ENCODE measurements at places on chromosomes 6 and 20.
A peak's percentile ranks its signal among the peaks of the same experiment; 100 is the strongest.

GRCh38 chr6:3471711-3472110, 14.9 kb upstream of the SLC22A23 start:
- no peak for DNase-seq

- no peak for DNase-seq
Observed at GRCh38 chr6:161008245-161008644, 16.7 kb downstream of the MAP3K4 start.

DNA sequence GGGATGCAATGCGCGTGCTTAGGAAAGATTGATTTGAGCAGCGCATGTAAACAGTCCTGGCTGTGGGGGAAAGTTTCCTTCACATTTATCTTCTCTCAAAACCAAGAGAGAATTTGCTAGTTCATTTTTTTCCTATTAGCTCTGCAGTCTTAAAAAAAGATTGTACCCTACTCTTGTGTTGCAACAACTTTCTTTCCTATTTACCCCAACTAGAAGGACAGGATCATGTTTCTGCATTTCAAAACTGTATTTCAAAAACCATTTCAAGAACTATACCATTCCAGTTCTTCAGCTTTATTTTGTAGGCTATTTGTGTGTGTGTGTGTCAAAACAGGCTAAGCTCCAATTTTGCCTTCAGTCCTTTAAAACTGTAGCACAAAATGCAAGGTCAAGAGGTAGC, 473.1 kb downstream of the KIF16B start:
- DNase-seq: no peak

- DNase-seq: no peak
Observed at GRCh38 chr6:38789256-38789655, 74.1 kb downstream of the DNAH8 start.

GRCh38 chr20:62971950-62972844, 19.7 kb downstream of the SLC17A9 start:
- peak; percentile 67 for DNase-seq

- no peak for DNase-seq
Observed at GRCh38 chr20:41408986-41409385, 42.4 kb upstream of the EMILIN3 start.

GRCh38 chr6:138572885-138573284, 73.6 kb upstream of the NHSL1 start:
- no peak for DNase-seq

DNA sequence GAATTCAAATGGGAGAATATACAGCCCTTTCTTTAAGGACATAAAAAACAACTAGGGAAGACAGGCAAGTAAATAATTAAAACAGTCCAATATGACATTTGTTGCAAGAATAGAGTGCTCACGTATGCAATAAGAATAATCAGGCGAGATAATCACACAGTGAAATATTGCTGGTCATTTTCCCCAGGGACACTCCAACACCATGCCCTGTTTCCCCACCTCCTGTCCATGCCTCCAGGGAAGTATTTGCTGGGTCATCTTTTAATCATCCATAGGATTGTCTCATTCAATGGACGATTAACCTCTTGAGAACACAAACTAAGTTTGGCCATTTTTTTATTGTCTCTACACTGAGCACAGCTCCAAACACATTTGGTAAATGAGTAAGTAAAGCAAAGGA, 472.9 kb downstream of the C6orf118 start:
- DNase-seq: no peak

DNA sequence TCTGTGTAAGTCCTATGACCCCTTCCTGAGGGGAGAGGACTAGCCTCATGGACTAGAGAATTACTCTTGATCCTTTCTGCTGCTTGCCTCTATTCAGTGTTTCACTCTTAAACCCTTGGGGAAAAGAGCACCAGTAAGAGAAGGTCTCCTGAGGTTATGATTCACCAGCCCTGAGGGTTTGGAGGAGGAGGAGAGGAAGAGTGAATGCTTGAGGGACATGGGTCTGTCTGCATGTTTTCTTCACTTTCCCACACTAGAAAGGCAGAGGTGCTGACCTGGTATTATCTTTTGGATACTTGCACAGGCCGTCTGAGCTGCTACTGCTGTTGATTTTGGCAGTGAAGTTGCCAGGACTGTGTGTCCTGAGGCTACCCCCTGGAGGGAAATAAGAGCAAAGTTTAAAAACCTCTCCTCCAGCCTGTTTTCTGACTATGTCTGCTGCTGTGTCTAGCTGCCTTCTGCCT, 78.3 kb downstream of the CD109 start:
- no peak for DNase-seq

DNA sequence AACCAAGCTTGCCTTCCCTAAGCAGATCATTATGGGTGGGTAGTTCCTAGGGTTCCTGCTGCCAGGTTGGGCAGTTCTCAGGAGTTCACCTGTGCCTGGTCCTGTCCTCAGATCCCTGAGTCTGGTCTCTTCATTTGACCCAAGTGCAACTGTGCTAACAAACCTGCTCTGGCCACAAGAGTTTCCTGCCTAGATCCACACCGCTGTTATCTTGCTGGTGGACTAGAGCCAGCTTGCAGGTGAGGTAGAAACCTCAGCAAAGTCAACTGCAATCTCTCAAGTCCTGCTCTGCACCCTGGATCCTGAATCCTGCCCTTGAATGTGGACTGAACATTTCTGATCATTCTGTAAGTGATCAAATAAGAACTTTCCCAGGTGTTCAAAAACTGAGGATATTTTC, 191.8 kb upstream of the LRFN2 start:
- DNase-seq: no peak

DNA sequence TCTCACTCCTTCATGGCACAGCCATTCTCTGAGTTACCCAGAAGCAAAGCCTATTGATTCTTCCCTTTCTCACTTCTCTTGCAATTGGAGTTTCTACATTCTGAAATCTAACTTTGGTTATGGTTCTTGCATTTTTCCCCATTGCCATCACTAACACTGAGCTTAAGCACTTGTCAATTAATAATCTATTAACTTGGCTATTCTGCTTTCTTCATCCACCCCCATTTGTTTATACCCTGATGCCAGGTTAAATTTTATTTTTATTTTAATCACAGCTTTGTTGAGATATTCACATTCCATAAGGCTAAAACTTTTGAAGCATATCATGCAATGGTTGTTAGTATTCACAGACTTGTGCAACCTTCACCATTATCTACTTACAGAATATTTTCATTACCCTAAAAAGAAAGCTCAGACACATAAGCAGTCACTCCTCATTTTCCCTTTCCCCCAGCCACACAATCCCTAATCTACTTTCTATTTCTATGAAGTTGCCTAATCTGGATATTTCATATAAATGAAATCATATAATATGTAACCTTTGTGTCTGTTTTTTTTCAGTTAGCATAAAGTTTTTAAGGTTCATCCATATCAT, 222.3 kb downstream of the UBE3D start:
- DNase-seq: no peak

GRCh38 chr20:24791953-24792352, 157.1 kb upstream of the CST7 start:
- DNase-seq: no peak

GRCh38 chr6:49155316-49155715, 307.7 kb downstream of the MMUT start:
- DNase-seq: no peak

GRCh38 chr6:30355281-30355680, 10.3 kb downstream of the RPP21 start:
- DNase-seq: no peak

DNA sequence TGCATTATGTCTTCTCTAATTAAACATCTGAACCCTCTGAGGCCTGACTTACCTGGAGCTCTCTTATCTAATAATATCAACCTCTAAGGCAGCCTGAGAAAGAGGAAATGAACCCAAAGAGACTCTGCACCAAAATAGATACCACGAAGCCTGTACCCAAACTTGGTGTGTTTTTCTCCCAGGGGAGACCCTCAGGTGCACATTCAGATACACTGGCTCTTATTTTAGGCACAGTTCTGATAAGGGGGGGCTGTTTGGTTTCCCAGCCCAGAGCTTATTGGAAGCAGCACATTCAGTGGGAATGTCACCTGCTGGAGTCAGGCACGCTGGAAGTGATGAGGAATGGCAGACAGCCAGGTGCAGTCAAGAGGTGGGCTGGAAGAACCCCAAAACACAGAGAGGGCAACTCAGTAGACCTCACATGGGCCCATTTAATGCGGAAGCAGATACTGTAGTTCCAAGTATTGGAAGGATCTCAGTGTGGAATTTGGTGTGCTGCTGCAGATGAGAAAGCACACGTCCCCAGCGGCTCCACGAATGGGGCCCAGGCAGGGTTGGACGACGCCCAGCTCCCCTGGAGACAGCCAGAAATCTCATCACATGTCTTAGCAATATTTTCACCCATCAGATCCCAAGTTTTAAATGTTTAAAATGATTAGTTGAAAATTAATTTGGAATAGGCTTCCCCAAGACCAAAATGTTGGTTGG, 9.7 kb upstream of the CCR6 start:
- DNase-seq: no peak

GRCh38 chr20:41643504-41643938, 25.3 kb upstream of the CHD6 start:
- no peak for DNase-seq

GRCh38 chr20:63196768-63197470, 19.0 kb downstream of the YTHDF1 start:
- DNase-seq: no peak

DNA sequence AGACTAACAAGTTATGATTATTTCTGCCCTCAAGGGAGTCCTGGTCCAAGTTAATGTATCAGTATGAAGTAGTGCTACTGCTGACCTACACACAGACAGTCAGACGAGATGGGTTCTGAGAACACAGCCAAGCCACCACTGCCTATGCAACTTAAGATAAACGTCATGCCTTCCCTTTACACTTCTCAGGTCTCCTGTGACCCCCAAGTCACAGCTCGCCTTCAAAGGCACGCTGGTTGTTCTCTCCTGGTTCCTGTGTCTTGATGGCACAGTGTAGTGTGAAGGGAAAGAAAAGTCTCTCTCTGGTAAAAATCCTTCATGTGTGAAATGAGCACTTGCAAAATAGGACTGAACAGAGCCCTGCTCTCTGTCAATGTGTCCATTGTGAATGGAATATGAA, 377.8 kb downstream of the ADGRB3 start:
- DNase-seq: no peak

DNA sequence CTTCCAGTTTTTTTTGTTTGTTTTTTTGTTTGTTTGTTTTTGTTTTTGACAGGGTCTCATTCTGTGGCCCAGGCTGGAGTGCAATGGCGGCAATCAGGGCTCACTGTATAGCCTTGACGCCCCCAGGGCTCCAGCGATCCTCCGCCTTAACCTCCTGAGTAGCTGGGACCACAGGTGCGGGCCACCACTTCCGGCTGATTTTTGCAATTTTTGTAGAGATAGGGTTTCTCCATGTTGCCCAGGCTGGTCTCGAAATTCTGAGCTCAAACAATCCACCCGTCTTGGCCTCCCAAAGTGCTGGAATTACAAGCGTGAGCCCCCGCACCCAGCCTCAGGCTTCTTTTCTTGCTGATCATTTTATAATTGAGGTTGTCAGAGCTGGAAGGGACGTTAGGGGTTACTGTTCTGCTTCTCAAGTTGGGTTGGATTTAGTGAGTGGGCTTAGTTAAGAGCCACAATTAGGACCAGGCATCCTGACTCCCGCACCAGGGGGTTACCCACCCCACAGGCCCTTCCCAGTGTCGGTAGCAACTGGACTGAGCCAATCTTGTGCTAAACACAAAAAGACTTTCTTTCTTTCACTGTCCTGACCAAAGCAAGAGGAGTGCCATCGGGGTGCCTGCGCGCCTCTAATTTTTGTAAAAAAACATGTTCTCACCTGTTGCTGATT, 13.1 kb upstream of the ZSCAN9 start:
- DNase-seq: no peak

DNA sequence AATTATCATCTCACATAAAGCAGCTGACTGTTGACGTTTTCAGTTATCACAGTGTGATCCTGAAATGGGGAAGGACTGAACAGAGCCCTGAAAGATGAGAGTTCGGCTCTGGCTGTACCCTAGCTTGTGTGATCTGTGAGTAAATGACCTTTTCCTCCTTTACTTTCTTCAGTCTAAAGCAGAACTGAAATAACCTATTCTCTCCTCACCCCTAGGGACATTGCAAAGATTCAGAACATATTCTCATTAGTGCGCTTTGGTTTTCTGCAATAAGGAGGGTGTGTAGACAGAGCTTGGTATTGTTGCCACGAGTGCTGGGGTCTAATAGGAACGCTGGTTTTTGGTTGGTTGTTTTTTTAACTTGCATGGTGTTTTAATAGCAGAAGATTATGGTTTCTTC, 16.7 kb downstream of the FARS2 start:
- DNase-seq: no peak

DNA sequence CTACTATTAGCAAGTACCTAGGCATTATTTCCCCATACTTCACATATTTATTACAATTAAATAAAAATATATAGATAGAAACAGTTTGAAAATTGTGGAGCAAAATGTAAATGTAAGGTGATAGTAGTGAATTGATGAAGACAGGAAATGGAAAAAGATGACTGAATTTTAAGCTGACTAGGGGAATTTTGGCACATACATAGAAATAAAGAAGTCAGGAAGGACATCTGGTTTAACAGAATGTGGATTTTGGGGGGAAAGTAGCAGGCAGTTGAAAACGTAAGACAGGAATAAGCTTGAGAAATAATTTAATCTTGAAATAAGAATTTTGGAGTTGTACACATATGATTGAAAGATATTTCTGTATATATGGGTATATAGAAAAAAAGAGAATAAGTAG, 701.7 kb upstream of the CITED2 start:
- no peak for DNase-seq

DNA sequence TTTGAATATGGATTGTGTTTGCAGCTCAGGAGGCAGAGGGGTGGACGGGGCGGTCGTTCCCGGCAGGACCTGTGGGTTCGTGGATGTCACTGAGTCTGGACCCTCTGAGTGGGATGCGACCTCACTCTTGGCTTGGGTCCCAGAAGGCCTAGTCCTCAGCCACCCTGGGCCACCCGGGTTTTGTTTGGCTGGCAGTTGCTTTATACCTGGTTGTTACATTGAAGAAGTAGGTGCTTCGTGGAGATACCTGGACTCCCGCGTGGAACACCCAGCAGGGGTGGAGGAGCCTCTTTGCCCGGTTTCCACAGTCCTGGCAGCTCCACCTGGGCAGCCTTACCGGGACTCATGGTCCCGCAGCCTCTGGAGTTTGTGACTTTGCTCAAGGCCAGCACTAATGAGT, 405.1 kb downstream of the TAF4 start:
- DNase-seq: no peak

DNA sequence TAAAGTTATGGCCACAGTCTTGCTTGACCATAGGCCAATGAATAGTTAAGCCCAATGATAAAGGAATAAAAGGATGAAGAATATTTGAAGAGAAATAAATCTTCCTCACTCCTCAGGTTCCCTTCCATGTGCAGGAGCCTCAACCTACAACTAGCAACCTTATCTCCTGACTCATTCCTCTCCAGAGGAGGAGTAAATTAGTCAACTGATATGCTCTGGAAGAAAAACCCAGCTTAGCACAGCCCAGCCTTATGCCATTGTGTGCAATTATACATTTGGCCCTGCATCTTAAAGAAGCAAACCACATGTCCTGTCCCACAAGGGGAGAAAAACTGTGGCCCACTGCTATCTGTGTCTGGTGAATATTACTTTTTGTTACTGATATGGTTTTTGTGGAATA, 82.1 kb downstream of the PHIP start:
- no peak for DNase-seq

- no peak for DNase-seq
Observed at GRCh38 chr20:37102571-37102970, 6.8 kb upstream of the RBL1 start.

All from T-helper 2 cell (primary cell).